ENCODE measurements at places on chromosomes 4 and X.

DNA sequence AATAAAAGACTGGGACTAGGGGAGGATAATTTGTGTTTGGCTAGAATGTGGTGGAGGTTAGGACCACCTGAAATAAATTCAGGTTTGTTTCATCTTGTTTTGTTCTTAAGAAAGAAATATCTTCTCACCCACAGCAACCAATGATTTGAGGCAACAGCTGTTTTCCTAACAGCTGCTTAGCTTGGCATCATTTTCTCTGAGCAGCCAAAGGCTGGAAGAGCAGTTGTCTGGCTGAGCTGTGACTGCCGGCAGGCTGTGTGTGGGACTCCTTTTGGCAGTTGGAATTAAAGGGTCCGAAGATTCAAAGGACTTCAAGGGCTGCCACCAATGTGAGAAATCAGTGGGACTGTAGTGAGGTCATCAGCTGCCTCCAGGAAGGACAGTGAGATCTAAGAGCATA, 5.0 kb downstream of the TRIM75 start:
- DNase-seq, result no peak
- H3K27ac ChIP-seq, result no peak overlapping the region
- H3K4me3 ChIP-seq, result no peak overlapping the region
- no peaks in the 10 kb centered on the region for H3K4me1 ChIP-seq
- no peaks in the 10 kb centered on the region for H3K36me3 ChIP-seq

DNA sequence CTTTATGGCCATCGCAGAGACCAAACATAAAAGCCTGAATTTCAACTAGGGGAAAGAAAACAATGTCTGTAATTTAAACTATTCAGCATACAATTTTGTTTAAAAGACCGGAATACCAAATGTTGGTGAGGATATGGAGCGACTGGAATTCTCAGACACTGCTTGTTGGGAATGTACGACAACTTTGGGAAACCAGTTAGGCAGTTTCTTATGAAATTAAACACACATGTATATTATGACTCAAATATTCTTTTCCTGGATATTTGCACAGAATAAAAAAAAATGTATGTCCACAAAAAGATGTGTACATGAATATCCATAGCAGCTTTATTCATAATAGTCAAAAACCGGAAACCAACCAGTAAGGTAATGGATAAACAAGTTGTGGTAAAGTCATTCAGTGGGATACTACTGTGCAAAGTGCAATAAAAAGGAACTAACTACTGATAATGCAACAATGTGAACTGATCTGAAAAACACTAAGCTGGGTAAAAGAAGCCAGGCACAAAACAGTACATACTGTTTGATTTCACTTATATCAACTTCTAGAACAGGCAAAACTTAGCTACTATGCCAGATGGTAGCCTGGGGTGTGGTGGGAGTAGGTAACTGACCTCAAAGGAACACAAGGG, 152.7 kb upstream of the FTHL17 start:
- DNase-seq, result no peak
- H3K27ac ChIP-seq, result peak overlapping the region; percentile 69
- no peaks in the 10 kb centered on the region for H3K27me3 ChIP-seq
- peaks cover 36% of the 10 kb centered on the region for H3K4me1 ChIP-seq
- peak overlapping the region; percentile 39 for H3K4me3 ChIP-seq
- H3K36me3 ChIP-seq, result no peaks in the 10 kb centered on the region

GRCh38 chr4:185761352-185762235, 50.4 kb downstream of the SORBS2 start:
- H3K27ac ChIP-seq, result no peak overlapping the region
- no peaks in the 10 kb centered on the region for H3K36me3 ChIP-seq
- H3K27me3 ChIP-seq, result peaks cover 10% of the 10 kb centered on the region
- H3K4me3 ChIP-seq, result no peak overlapping the region
- H3K4me1 ChIP-seq, result no peaks in the 10 kb centered on the region

DNA sequence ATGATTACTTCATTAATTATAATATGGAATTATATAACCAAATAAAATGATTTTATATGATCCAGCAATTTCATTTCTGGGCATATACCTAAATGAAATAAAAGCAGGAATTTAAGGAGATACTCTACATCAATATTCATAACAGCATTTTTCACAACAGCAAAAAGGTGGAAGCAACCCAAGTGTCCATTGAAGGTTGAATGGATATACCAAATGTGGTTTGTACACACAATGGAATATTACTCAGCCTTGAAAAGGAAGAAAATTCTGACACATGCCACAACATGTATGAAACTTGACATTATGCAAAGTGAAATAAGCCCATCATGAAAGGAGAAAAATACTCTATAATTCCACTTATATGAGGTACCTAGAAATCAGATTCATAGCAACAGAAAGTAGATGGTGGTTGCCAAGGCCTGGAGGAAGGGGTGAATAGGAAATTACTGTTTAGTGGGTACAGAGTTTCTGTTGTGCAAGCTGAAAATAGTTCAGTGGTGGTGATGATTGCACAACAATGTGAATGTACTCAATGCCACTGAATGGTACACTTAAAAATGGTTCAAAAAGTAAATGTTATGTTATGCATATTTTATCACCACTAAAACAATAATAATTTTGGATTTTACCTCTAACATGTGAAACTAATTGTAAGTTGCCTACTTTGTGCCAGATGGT, 471.5 kb downstream of the SPRY1 start:
- H3K36me3 ChIP-seq, result no peaks in the 10 kb centered on the region
- H3K4me3 ChIP-seq, result no peak overlapping the region
- H3K27ac ChIP-seq, result no peak overlapping the region
- DNase-seq, result no peak

DNA sequence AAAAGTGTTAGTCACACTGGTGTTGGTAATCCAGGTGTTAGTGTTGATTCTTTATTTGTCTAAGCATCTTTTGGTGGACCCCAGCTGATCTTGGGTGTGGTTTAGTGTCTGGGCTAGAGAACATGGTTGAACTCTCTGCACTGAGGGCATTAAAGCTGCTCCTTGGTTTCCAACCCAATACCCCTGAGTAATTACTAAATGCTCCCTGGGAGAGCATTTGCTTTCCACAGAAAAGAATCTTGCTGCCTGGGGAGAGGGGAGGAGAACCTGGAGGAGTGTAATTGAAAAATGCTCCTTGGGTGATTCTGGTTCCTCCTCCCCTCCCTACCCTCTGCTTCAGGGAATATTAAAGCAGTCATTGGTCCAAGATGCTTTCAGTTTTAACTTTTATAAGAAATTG, 3.1 kb downstream of the GUCY1B1 start:
- no peak overlapping the region for H3K27ac ChIP-seq
- H3K4me3 ChIP-seq, result no peak overlapping the region
- H3K36me3 ChIP-seq, result no peaks in the 10 kb centered on the region
- no peak for DNase-seq

GRCh38 chrX:155215443-155216178, 649 bp upstream of the VBP1 start:
- peak overlapping the region; percentile 90 for H3K4me3 ChIP-seq
- no peaks in the 10 kb centered on the region for H3K27me3 ChIP-seq
- peaks cover 4% of the 10 kb centered on the region for H3K36me3 ChIP-seq
- peak overlapping the region; percentile 91 for H3K27ac ChIP-seq
- DNase-seq, result no peak
- H3K4me1 ChIP-seq, result peaks cover 18% of the 10 kb centered on the region

GRCh38 chrX:8048466-8048865, 121.3 kb upstream of the PNPLA4 start:
- no peaks in the 10 kb centered on the region for H3K36me3 ChIP-seq
- DNase-seq, result no peak

- no peak overlapping the region for H3K27ac ChIP-seq
- no peaks in the 10 kb centered on the region for H3K4me1 ChIP-seq
- H3K4me3 ChIP-seq, result no peak overlapping the region
- H3K27me3 ChIP-seq, result no peaks in the 10 kb centered on the region
- DNase-seq, result no peak
- H3K36me3 ChIP-seq, result no peaks in the 10 kb centered on the region
Measured at GRCh38 chr4:19123681-19124080, 1102.1 kb upstream of the LCORL start.

GRCh38 chrX:101208152-101208905, 11.3 kb upstream of the DRP2 start:
- no peaks in the 10 kb centered on the region for H3K27me3 ChIP-seq
- H3K27ac ChIP-seq, result no peak overlapping the region
- no peaks in the 10 kb centered on the region for H3K36me3 ChIP-seq
- H3K4me3 ChIP-seq, result no peak overlapping the region
- DNase-seq, result no peak

GRCh38 chrX:24842486-24842885, 148.8 kb downstream of the POLA1 start:
- DNase-seq, result no peak
- H3K4me3 ChIP-seq, result no peak overlapping the region
- H3K27me3 ChIP-seq, result no peaks in the 10 kb centered on the region
- peaks cover 10% of the 10 kb centered on the region for H3K4me1 ChIP-seq
- no peak overlapping the region for H3K27ac ChIP-seq
- peaks cover 10% of the 10 kb centered on the region for H3K36me3 ChIP-seq

DNA sequence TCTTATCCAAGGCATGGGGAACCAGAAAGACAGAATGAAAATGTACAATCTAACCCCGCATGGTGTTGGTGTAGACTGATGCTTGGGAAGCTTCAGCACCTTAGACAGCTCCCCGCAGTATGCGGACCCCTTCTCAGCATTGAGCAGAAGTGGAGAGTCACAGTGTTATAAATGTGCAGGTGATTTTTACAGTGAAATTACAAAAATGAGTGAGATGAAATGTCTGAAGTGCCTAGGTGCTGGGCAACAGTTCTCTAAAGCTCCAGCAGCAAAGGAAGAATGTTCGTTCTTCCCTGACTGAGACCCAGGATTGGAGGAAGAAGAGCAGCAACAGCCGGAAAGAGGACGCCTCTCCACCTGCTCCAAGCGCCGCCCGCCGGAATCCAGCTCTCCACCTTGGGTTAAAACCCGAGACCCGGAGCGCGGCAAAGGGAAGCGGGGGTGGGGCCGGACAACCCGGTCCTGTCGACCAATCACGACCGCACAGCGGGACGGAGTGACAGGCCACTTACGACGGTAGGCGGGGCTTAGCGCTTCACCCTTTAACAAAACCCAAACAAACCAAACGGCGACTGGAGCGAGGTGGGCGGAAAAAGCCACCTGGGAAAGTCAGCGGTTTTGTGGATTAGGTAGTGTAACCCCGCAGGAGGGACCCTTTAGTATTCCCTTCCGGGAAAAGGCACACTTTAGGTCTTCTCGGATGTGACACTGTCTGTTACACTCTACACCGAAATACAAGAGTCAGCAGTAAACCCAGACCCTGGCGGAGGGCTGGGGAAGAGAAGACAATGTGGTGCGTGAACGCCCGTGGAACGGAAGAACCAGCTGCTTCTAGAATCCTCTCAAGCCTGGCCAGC, at the start of gene GLRA3:
GLRA3 (minus strand) TSS at position 403 of the 857 bp plus-strand sequence. CDS start 436 bp downstream, outside the sequence.
- peak within 1 kb of the TSS; percentile 79 for H3K4me3 ChIP-seq
- H3K4me1 ChIP-seq, result peaks cover 5% of the 10 kb centered on the region
- no peaks in the 10 kb centered on the region for H3K36me3 ChIP-seq

GRCh38 chrX:2654436-2655340, 36.4 kb upstream of the CD99 start:
- DNase-seq, result no peak
- H3K4me3 ChIP-seq, result no peak overlapping the region
- peaks cover 6% of the 10 kb centered on the region for H3K36me3 ChIP-seq
- no peaks in the 10 kb centered on the region for H3K27me3 ChIP-seq

- no peaks in the 10 kb centered on the region for H3K36me3 ChIP-seq
- no peak overlapping the region for H3K4me3 ChIP-seq
- peaks cover 3% of the 10 kb centered on the region for H3K27me3 ChIP-seq
- no peaks in the 10 kb centered on the region for H3K4me1 ChIP-seq
- H3K27ac ChIP-seq, result no peak overlapping the region
- DNase-seq, result no peak
Measured at GRCh38 chr4:73508651-73509050, 27.1 kb downstream of the AFM start.

GRCh38 chr4:153954654-153955053, 165.8 kb upstream of the SFRP2 start:
- H3K27ac ChIP-seq, result no peak overlapping the region
- H3K36me3 ChIP-seq, result no peaks in the 10 kb centered on the region
- H3K27me3 ChIP-seq, result peaks cover 4% of the 10 kb centered on the region
- H3K4me1 ChIP-seq, result no peaks in the 10 kb centered on the region
- no peak for DNase-seq
